ENCODE measurements at places on chromosomes 16 and 17. TPM values are rescaled to one million over a fixed set of nuclear protein-coding genes. Genes with fewer than 3 reads are reported as not detected.

Gene CHRNE
- total RNA-seq, result 0.97 TPM

Gene AGRP
- total RNA-seq, result not detected

Gene TOP3A
- 36.9 TPM for total RNA-seq

Gene WNK4
- total RNA-seq, result 0.32 TPM

Gene EPOP
- 1.5 TPM for total RNA-seq

Gene PIMREG
- 26.0 TPM for total RNA-seq

Gene ZNF469
- total RNA-seq, result 1.6 TPM

Gene PIK3R6
- not detected for total RNA-seq

Gene AP2B1
- 83.5 TPM for total RNA-seq

Gene ZNF385C
- not detected for total RNA-seq

Gene CPNE7
- 3.2 TPM for total RNA-seq

Gene ITGAD
- total RNA-seq, result not detected

Gene KRT33B
- total RNA-seq, result not detected

Gene SLC6A2
- not detected for total RNA-seq

Gene TBC1D3L
- total RNA-seq, result 2.7 TPM

Gene KCNJ18
- total RNA-seq, result not detected

Gene MT1E
- 18.5 TPM for total RNA-seq

Gene DPEP2
- total RNA-seq, result not detected

Gene GPRC5B
- total RNA-seq, result 24.0 TPM

Gene HSPB9
- total RNA-seq, result not detected

Gene DRC3
- 0.97 TPM for total RNA-seq

Gene DDX52
- total RNA-seq, result 32.2 TPM

Gene PMFBP1
- not detected for total RNA-seq

Gene CFAP52
- not detected for total RNA-seq

Gene SPIRE2
- 0.91 TPM for total RNA-seq

Data from epithelial cell of umbilical artery (primary cell).